ENCODE measurements at places on chromosomes 2 and 18.

- DNase-seq: no peak
Observed at GRCh38 chr2:12867631-12868287, 151.0 kb downstream of the TRIB2 start.

DNA sequence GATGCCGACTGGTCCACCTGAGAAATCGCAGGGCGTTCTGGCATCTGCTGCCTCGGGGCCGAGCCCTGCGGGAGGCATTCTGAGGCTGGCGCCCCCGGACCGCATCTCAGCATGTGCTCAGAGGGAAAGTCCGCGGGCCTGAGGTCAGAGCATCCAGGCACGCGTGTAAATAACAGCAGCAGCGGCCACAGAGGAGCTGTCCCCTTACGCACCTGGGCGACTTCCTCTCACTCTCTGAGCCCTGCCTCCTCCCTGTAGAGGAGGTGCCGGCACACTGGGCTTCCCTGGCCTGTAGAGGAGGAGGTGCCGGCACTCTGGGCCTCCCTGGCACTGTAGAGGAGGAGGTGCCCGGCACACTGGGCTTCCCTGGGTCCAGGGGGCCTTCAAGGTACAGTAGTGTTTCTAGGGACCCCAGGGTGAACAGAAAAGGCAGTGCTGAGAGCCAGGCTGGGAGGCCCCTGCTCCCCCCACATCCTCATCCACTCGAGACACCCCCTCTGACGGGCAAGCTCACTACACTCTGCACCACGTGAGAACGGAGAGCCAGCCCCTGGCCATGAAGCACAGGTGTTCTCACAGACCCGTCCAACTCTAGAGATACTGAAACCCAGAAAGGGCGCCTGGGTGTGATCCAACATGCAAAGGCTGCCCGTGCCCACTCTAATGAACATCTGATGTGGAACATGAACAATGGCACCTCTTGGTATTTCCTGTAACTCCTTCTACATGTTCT, 263.5 kb downstream of the HDAC4 start:
- no peak for DNase-seq

GRCh38 chr2:167908786-167909185, 338.6 kb downstream of the STK39 start:
- no peak for DNase-seq

DNA sequence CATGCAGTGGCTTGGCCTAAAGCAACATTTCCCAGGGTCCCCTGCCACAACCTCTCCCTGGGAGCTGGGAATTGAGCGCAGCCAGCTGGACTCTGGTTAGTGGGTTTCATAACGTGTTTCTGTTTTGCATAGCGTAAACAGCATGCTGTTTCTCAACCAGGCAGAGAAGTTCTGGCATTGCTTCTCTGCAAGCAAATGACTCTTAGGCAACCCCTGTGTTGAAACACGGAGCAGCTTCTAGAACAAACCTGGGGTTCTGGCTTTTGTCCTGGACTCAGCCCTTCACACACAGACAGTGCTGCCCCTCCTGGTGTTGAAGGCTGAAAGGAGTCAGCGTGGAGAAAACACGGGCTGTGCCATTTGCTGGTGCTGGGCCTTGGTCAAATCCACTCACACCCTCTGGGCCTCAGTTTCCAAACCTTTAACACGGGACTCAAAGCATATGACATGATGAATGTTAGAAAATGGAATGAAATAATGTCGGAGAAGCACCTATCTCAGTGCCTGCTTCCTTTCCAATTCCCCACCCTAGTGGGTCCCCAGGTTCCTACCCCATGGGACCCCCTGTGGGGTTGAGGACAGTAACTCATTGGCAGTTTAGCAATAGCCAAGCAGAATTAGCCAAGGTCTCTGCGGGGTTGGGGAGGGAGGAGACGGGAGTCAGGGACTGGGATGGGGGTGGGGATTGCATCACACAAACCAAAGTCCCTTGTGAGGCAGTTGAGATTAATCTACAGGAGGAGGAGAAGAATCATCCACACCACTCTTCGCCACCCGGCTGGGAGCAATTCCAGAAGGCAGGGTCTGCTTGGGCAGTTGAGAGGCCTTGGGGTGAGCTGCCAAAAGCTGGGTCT, 30.2 kb upstream of the IL1R2 start:
- DNase-seq: no peak

- no peak for DNase-seq
Observed at GRCh38 chr2:179483131-179483530, 218.5 kb upstream of the SESTD1 start.

- no peak for DNase-seq
Observed at GRCh38 chr2:40433736-40434135, 18.2 kb downstream of the SLC8A1 start.

DNA sequence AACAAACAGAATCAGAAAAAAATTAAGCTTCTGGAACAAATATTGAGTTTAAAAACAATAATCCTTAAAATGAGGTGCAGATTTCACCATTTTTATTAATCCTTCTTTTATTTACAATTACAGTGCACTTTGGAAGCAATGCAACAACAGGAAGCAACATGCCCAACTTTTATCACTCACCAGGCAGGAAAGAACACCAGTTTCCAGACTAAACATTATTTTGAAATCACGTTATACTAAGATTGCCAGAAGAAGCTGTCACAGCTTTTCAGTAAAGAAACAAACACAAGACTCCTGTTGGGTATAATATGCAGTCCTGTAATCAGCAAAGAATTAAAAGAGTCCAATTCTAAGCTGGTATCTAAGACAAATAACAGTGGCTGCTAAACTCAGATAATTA, 137.9 kb upstream of the ZC3H15 start:
- no peak for DNase-seq

DNA sequence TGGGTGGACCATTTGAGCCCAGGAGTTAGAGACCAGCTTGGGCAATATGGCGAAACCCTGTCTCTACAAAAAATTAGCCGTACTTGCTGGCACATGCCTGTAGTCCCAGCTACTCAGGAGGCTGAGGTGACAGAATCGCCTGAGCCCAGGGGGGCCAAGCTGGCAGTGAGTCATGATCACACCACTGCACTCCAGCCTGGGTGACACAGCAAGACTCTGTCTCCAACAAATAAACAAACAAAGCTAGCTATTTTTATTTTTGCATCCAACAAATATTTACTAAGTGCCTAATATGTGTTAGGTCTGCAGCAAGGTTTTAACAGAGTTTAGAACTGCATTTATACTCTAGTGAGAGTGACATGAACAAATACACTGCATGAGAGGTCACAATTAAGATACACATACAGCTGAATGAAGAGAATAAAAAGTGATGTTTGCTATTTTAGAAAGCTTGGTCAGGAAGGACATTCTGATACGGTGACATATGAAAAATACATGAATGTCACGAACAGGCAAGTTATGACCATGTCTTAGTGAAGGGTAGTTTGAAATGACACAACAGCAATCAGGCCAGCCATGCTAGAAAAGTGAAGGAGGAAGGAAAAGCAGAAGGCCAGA, 83.2 kb upstream of the FRZB start:
- no peak for DNase-seq

- DNase-seq: peak; percentile 64
Observed at GRCh38 chr18:63161761-63162195, 157.8 kb downstream of the BCL2 start.

DNA sequence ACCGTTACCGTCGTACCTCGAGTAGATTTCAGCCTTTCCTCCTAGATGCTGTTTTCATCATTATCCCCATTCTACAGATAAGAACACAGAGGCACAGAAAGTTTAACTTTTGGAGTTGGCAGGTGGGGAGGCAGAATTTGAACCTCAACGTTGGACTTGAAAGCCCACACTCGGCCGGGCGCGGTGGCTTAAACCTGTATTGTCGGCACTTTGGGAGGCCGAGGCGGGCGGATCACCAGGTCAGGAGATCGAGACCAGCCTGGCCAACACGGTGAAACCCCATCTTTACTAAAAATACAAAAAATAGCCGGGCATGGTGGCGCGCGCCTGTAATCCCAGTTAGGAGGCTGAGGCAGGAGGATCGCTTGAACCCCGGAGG, 11.5 kb downstream of the CATIP start:
- no peak for DNase-seq

- DNase-seq: no peak
Observed at GRCh38 chr2:71117063-71117462, 13.0 kb downstream of the MCEE start.

- no peak for DNase-seq
Observed at GRCh38 chr18:64872710-64873458, 724.0 kb upstream of the LINC00305 start.

DNA sequence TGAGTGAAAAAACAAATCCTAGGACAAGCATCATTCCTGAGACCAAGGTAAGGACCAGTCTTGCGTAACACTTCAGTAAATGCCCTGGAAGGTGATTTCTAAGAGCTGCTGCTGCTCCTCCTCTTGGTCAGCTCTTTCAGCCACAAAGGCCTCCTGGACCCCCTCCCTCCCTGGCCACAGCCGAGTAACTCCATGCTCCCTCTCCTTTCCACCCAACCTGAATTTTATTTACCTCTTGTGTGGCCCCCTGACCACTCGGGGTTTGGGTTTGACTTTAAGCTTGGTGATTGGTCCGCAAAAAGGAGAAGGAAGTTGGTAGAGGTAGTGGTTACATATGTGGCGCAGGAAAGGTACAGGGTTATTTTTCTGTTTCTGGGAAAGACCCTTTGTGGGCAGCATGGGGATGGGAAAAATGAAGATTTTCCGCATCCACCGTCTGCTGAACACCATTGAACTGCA, 9.2 kb downstream of the HTRA2 start:
- DNase-seq: no peak

DNA sequence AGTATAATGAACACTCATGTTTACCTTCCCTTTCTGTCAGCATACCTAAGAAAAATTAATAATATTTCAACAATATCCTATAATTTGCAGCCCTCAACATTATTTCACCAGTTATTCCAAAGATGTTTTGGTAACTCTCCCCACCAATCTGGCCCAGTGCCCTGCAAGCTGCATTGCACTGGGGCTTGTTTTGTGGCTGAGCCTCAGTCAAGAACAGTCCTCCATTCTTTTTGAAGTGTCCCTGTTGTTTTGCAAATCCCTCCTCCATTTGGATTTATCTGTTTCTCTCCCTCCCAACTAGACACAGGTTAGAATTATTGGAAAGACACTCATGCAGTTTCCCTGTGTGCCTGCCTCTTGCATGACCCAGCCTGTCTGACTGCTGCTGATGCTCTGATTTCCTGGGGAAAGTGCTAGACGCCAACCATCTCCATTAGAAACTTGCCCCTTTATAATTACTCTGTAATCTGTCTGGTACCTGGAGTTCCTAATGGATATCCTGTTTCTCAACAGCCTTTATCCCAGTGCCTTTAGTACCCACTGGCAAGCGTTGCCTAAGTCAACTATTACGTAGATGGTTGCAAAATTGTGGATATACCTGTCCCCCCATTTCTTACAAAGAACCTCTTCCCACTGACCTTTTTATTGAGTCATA, 60.2 kb downstream of the EIF5B start:
- DNase-seq: no peak

DNA sequence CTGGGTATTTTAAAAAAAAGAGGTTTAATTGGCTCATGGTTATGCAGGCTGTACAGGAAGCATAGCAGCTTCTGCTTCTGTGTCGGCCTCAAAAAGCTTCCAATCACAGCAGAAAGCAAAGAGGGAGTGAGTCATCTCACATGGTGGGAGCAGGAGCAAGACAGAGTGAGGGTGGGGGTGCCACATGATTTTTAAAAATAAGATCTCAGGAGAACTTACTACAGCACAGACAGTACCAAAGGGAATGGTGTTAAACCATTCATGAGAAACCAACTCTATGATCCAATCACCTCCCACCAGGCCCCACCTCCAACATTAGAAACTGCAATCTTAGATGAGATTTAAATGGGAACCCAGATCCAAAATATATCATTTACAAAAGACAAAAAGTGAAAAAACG, 14.6 kb downstream of the ZNF519 start:
- DNase-seq: no peak

GRCh38 chr18:36780748-36781147, 48.1 kb downstream of the TPGS2 start:
- DNase-seq: no peak

DNA sequence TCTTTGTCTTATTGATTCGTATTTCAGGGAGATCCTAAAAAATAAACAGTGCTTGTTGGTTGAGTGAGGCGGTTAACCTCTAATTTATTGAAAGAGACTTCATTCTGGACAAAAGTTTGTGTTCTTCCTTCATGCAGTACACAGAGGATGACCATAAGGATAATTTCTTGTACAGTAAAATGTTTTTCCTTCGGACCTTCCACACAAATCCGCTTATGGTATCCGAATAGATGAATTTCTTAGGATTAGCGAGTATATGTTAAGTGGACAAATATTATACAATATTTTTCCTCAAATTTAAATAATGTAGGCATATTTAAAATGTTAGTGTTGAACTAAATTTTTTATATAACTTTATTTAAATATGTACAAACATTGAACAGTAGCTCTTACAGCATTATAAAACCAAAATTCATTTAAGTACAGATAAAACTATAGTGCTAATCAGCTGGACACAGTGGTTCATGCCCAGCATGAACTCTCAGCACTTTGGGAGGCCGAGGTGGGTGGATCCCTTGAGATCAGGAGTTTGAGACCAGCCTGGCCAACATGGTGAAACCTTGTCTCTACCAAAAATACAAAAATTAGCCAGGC, 84.4 kb downstream of the LPIN1 start:
- DNase-seq: no peak

- DNase-seq: no peak
Observed at GRCh38 chr2:58851598-58851997, 610.5 kb upstream of the FANCL start.

GRCh38 chr2:179313057-179313456, 48.4 kb upstream of the SESTD1 start:
- no peak for DNase-seq

DNA sequence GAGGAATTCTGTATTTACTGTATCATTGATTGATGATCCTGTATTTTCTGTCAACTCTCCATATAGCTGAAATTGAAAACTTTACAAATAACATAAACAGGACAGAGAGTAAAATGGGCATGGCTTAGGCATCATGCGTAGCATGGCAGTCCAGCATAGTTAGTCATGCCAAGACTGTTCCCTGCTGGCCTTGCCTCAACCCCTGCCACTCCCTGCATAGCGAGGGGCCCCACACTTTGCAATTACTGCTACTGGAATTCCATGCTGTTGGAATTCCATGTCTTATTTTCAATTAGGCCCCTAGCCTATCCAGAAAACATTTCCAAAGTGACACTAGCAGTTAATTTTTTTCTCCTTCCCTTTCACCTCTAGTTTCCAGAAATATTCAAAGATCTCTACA, 15.1 kb upstream of the SOX11 start:
- no peak for DNase-seq

Data from activated T-helper 1 cell treated with Interleukin-2 at 50 U/mL for 16 hours (primary cell).